ENCODE measurements at places on chromosomes 6 and 20.

DNA sequence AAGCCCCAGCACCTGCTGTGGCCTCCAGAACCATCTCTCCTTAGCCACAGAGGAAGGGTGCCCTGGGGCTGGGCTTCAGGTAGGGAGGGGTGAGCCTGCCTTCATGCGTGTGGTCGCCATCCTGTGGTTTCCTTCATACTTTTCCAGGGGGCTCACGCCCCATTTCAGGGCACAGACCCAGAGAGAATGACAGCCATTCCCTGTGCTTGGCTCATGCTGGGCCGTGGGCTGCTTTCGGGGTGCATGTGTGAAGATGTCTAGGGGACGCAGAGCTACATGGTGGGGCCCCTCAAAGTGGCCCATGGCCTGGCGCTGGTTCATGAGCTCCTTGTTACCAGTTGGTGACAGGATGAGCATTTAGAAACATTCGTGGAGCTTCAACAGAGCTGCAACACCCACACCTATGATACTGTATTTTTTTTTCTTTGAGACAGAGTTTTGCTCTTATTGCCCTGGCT is 190.3 kb upstream of the SLC24A3 start:
- DNase-seq, result no peak

GRCh38 chr20:57473246-57474048 is 51.5 kb downstream of the CTCFL start:
- no peak for DNase-seq

GRCh38 chr20:23360531-23360930 is 1.5 kb upstream of the GZF1 start:
- no peak for DNase-seq

- no peak for DNase-seq
Measured at GRCh38 chr6:168318090-168318489, 1.5 kb downstream of the DACT2 start.

DNA sequence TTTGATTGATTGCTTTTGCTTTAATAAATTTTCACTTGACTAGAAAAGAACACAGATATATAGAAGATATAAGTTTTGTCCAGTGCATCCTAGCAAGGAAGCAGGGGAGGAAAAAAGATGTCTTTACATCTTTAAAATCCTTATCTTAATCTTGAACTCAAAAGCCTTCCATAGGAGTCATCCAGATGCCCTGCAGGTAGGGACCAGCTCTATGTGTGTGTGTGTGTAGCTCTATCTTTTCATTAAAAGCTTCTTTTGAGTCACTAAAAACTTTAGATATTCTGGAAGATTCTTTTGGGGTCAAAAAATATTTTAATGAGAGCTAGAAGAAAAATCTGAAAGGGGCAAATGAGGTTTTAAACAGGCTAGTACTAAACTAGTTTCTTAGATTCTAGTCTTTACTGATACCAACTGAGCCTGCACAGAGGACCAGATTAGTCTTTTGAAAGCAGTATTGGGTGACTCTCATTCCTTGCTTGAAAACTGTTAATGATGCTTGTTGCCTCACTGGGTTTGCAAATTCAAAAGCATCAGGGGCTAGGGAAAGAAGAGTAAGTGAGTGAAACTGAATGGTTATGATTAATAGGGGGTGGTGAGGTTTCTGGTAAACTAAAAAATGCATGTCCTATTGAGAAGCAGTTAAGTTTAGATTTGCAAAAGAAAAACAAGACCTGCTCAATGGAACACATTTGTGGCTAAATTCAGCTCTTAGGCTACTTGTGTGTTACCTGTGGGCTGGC is 40.6 kb upstream of the JAG1 start:
- DNase-seq, result no peak
